ENCODE measurements at places on chromosomes 5 and 9.

- DNase-seq: no peak
Observed at GRCh38 chr5:154784856-154785255, 29.7 kb downstream of the LARP1 start.

GRCh38 chr5:64298586-64298985, 132.9 kb downstream of the RNF180 start:
- DNase-seq: no peak

GRCh38 chr5:30956251-30956650, 237.2 kb upstream of the CDH6 start:
- DNase-seq: no peak

GRCh38 chr5:176185133-176185733, 53.0 kb upstream of the SIMC1 start:
- DNase-seq: no peak
